Stimulated activated CD4-positive, alpha-beta T cell treated with anti-CD3 and anti-CD28 coated beads, TNF-alpha, amount 100 ng/mL, for 1 hour (primary cell): ENCODE measurements at places on chromosomes 5 and 9.

DNA sequence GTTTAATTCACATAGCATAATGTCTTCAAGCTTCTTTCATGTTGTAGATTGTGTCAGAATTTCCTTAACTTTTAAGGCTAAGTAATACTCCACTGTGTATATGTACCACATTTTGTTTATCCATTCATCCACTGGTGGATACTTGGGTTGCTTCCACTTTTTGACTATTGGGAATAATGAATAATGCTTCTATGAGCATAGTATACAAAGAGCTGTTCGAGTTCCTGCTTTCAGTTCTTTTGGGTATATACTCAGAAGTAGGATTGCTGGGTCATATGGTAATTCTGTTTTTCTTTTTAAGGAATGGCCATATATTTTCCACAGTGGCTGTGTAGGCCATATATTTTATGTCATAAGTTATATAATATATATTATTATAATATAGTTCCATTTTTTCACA lies 3.6 kb upstream of the FAM120AOS start:
- no peak for DNase-seq

- DNase-seq = no peak
Measured at GRCh38 chr9:28212979-28213378, 639.7 kb upstream of the C9orf72 start.

DNA sequence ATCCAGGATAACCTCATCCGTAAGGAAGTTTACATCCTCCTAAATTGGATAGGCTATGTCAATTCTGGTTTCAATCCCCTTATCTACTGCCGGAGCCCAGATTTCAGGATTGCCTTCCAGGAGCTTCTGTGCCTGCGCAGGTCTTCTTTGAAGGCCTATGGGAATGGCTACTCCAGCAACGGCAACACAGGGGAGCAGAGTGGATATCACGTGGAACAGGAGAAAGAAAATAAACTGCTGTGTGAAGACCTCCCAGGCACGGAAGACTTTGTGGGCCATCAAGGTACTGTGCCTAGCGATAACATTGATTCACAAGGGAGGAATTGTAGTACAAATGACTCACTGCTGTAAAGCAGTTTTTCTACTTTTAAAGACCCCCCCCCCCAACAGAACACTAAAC lies 1.3 kb downstream of the ADRB2 start:
- no peak for DNase-seq

- no peak for DNase-seq
Measured at GRCh38 chr9:4904322-4905134, 80.5 kb upstream of the JAK2 start.

DNA sequence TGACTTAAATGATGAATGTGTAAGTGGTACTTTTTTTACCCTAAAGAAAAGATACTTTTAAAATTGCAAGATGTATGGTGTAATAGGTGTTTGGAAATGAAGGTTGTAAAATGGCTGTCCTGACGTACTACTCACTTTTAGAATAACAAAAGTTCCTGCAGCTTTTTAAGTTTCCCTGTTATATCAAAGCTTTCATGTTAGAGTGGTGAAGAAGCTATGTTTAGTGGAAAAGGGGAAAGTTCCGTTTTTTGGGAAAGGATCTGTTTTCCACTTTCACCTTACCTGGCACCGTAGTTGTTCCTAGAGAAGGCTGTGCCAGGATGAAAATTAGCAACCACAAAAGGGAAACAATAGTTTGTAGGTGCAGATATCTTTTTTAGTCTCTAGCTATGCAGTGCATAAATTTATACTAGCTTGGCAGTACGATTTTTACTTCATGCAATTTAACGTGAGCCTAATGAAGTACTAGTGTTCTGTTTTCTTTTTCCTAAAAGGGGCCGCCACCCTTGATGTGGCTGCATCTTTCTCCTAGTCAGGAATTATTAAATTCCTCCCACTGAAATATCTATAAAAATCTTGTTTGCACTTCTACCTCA lies 1.3 kb downstream of the TNPO1 start:
- DNase-seq = no peak

- DNase-seq = no peak
Measured at GRCh38 chr9:27625751-27626150, 52.5 kb upstream of the C9orf72 start.

DNA sequence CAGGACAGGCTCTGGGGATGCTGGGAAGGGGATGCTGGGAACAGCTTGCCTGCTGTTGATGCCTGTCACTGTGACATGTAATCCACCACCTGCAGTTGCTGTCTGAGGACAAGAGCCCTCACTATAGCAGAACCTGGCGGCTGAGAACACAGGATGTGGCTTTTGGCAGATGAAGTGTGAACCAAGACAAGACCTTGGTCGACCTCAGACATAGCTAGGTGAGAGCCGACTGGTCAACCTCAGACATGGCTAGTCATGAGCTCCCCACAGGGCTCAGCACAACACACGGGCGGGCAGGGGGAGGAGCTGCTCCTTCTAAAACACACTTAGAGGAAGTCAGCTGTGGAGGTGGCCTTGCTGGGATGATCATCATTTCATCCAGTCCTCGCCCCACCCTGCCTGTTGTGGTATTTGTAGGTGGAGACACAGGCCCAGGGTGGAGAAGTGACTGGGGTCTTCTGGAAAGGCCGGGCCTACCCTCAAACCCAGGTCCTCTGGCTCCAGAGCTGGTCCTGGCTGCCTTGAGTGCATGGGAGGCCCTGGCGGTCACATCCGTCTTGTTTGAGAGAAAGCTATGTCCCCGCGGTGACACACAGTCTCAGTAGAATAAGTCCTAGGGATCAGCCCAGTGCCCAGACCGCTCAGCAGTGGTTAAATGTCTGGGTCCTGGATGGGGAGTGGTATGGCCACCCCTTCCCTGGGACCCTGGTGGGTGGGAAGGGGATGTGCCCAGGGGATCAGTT lies 6.1 kb downstream of the SUSD3 start:
- peak; percentile 72 for DNase-seq

GRCh38 chr5:116464144-116464708 lies 110.4 kb downstream of the SEMA6A start:
- DNase-seq = no peak

DNA sequence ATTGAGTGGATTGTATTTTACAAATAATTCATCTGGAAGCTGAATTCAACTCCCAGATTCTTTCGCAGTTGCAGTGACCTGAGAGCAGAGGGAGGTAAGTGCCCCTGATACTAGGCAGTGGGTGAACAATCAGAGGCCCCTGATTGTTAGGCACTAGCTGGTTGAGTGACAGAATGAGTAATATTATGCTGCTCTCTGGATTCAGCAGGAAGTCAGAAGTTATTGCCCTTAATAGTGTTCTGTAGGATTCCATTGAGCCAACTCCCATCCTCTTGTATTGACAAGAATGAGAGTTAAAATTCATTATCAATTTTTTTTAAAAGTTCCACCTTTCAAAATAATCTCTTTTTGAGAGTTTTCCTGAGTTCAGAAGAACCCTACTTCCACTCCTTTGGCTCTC lies 301.2 kb downstream of the DTWD2 start:
- DNase-seq = no peak

DNA sequence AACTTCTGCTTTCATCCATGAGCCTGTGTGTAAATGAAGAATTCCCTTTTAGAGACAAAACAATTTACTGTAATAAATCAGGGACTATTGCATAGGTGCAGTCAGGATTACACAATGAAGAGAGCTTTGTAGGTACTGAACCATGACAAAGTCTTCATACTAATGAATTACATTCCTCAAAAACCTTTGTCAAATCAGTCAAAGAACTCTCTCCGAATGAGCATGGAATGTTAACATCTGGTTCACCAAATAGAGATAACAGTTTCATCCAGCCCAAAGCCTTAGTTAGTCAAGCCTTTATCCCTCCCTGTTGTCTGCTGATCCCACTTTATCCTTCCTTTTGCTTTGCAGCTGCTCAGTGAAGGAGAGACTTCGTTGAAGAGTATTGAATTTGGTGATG lies 62.9 kb upstream of the DMRTA1 start:
- no peak for DNase-seq

- DNase-seq = no peak
Measured at GRCh38 chr9:136719195-136719880, 7.0 kb downstream of the DIPK1B start.

GRCh38 chr9:114798780-114799427 lies 6.9 kb downstream of the TNFSF15 start:
- DNase-seq = no peak

GRCh38 chr9:129310666-129311350 lies 132.7 kb upstream of the IER5L start:
- DNase-seq = no peak

- DNase-seq = no peak
Measured at GRCh38 chr9:94976077-94976476, 249.6 kb downstream of the AOPEP start.
